ENCODE measurements at places on chromosomes 12 and 14. TPM values are rescaled to one million over a fixed set of nuclear protein-coding genes. Genes with fewer than 3 reads are reported as not detected.

The CLEC7A gene
- not detected for total RNA-seq

The RDH12 gene
- total RNA-seq: not detected

The GUCY2C gene
- total RNA-seq: 0.07 TPM

The RNFT2 gene
- total RNA-seq: 33.2 TPM

The OR10AD1 gene
- not detected for total RNA-seq

The PTPRB gene
- 1.7 TPM for total RNA-seq

The MUCL1 gene
- not detected for total RNA-seq

The KRT86 gene
- total RNA-seq: not detected

The MIP gene
- total RNA-seq: not detected

The BCL2L14 gene
- total RNA-seq: not detected

The NPFF gene
- total RNA-seq: not detected

The HAL gene
- 1.6 TPM for total RNA-seq
